ENCODE measurements at places on chromosomes 4 and X.

DNA sequence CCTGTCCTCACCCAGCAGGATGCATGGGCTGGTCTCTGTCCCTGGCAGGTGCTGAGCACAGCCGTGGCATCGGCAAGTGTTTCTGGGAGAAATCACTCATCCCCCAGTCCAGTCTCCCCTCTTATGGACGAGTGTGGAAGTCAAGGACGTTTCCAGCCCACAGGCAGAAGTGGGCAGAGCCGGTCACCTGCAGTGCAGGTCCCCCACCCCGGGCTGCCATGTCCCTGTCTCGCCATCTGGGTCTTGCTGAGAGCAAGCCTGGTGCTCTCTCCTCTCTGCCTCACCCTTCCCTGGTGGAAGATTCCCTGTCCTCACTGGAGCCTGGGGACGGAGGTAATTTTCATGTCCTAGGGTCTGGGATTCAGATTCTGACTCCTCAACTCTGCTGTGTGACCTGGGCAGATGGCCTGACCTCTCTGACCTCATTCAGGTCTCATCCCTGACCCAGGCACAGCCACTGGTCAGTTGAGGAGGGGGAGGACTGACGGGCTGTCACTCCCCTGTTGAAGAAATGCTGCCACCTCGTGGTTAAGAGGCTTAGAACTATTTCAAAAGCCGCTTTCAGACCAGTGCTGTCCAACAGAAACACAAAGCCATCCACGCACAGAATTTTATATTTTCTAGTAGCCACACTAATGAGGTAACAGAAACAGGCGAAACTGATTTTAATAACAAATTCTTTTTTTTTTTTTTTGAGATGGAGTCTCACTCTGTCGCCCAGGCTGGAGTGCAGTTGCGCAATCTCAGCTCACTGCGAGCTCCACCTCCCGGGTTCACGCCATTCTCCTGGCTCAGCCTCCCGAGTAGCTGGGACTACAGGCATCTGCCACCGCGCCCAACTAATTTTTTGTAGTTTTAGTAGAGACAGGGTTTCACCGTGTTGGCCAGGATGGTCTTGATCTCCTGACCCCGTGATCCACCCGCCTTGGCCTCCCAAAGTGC, 1.8 kb downstream of the CPZ start:
- DNase-seq: no peak

- no peak for DNase-seq
These were observed 19.5 kb upstream of the NFXL1 start for GRCh38 chr4:47933840-47934239.

GRCh38 chr4:72118017-72118416, 86.2 kb downstream of the NPFFR2 start:
- no peak for DNase-seq

- DNase-seq: no peak
These were observed 179.5 kb downstream of the SMIM20 start for GRCh38 chr4:26093551-26093950.

DNA sequence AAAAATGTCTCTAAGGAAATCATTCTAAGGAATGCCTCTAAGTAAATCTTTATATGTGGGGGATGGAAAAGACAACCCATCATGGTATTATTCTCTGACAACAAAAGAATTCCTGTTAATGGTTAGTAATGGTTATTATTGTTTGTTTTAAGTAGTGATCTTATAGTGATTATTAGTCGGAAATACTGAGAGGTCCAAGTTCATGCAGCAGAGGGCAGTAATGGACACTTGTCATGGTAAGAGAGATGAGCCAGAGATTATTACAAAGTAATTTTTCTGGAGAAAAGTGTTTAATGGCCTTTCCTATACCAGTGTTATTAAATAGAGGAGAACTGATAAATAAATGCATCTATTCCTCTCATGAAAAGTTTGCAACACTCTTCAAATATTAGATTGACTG, 8.1 kb upstream of the DKK2 start:
- no peak for DNase-seq

GRCh38 chr4:108512615-108513505, 107.5 kb upstream of the RPL34 start:
- no peak for DNase-seq

DNA sequence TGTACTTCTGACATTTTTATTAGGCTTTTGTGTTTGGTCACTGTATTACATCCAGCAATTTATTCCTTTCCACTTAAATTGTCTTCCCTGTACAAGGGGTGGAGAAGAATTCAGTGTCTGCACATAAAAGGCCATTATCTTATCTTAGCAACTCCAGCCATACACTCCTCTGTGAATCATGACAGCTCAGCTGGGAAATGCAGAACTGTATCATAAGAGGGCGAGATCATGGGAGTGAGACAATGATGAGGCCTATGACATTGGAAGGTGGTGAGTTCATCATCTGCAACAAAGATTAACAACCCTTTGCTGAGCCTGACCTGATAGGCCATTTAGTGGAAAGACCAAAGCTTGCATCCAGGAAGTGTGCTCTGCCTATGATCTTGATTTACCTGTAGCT, 33.3 kb downstream of the SLIT2 start:
- DNase-seq: no peak

DNA sequence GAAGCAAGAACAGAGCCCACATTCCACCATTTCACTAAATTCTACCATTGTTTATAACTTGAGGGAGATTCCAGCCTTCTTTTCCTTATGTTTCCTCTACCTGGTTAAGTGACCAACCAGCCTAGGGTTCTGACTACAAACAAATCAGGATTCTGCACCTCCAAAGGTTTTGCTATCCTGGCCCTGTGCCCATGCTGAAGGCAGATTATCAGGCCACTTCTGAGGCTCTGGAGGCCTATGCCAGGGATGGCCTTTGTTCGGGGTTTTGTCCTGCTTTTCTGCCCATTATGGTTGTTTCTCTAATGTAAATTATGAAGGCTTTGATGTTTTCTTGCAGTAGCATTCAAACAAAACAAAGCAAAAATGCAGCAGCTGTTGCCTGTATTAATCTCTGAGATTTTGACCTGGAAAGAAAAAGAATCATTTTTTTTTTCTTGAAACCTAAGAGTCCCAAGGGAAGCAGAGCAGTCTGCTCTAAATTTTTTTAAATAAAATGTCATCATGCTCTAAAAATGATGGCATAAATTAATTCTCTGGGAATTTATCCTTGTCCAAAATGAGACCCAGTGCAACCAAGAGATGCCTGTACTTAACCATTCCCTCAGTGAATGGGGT, 55.6 kb downstream of the RNF150 start:
- no peak for DNase-seq

GRCh38 chr4:154958621-154959358, 177.7 kb downstream of the RBM46 start:
- DNase-seq: no peak

GRCh38 chrX:19593690-19594089, 78.4 kb upstream of the MAP3K15 start:
- DNase-seq: no peak

- no peak for DNase-seq
These were observed 7.9 kb downstream of the BDH2 start for GRCh38 chr4:103091601-103092223.

DNA sequence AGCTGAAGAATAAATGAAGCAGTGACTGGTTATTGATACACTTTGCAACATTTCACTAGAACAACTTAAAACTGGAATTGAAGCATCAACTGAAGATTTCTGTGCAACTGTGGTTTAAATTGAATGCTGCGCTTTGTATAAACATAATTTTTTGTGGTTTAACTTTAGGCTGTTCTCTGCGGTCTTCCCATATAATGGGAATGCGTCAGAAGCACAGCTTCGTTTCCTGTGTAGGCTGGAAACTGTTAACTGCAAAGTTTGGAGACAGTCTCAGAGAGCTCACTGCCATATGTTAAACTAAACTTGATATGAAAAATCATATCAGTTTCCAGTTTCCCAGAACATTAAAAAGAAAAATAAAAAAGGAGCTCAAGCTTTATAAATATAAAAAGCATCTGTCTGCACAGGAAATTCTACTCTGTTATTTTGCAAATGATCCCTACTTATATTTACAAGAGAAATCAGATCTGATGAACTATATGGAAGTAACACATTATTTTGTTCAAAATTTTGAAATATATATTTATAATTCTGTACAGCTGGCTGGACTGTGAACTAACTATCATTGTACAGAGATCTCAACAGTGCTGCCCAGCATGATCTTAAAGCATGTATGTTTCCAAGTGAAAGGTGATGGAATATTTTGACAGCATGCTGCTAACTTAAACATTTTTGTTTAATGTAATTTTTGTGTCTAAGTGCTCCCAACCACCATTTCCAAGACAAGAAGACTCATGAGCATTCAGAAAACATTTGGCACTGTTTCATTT, 139.9 kb downstream of the NDST3 start:
- no peak for DNase-seq

DNA sequence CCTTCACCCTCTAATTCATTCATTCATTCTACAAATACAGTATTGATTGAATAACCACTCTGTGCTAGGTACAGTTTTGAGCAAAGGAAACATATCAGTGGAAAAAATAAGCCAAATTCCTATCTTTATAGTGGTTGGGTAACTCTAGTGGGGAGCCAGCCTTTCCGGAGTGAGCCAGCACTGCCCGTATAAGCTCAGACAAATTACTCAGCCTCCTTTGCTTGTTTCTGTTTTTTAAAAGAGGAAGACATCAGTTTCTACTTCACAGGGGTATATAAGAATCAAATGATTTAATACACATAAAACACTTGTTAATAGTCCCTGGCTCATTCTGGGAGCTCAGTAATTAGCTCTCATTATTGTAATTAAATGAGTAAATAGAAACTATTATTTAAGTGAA, 238.2 kb upstream of the MAD2L1 start:
- no peak for DNase-seq

DNA sequence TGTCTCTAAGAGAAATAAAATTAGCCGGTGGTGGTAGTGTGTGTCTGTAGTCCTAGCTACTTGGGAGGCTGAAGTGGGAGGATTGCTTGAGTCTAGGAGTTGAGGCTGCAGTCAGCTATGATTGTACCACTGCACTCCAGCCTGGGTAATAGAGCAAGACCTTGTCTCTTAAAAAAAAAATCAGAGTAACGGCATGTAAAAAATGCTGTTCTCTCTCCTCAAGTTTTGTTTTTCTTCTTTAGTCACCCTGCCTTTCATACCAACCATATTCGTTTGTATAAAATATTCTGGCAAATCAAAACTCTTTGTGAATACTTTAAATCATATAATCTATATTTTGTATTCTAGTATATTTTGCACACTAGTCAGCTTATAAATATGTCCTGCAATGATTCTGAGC, 44.8 kb upstream of the NUDT6 start:
- DNase-seq: no peak

DNA sequence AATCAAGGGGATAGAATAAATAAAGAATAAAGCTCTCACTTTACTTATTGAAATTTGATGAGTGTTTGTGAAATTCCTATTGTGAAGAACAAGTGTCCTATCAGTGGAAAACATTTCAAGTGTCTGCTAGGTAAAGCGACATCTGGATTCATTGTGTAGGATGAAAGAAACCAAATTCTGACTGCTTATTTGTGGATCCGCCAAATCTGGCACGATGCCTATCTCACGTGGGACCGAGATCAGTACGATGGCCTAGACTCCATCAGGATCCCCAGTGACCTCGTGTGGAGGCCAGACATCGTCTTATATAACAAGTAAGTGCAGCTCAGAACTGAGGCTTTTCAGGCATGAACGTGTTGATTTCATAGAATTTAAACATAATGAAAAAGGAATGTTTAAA, 1.9 kb downstream of the CHRNA9 start:
- DNase-seq: no peak

DNA sequence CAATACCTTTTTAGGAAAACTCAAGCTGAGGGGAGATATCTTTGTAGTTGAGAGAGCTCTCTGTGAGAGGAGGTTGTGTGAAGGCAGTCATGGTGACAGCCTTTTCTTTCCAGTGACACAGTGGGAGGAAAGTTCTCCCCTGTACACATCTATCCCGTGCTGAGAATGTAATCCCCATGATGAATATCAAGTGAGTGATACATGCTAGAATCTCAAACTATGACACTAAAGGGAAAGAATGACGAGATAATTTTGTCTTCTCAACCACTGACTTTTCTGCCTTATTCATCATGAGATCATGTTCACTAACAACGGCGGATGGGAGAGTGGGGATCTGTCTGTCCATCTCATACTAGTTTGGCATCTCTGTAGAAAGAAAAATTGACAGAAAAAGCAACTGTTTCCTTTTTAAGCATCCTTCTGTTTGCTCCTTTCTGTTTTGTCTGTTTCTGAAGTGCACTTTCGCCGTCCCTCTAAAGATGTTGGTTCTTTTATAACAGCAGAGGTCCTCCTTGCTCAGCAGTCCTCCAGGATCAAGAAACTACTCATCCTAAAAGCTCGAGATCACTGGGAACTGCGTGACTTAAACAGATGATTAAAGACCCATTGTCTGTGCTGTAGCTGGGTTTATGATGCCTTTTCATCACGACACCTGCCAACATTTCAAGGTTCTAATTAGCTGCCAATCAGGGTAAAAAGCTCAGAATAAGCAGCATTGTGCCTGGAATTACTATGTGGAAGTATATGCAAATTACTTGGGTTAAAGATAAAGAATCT, 137.6 kb downstream of the DCK start:
- DNase-seq: no peak

DNA sequence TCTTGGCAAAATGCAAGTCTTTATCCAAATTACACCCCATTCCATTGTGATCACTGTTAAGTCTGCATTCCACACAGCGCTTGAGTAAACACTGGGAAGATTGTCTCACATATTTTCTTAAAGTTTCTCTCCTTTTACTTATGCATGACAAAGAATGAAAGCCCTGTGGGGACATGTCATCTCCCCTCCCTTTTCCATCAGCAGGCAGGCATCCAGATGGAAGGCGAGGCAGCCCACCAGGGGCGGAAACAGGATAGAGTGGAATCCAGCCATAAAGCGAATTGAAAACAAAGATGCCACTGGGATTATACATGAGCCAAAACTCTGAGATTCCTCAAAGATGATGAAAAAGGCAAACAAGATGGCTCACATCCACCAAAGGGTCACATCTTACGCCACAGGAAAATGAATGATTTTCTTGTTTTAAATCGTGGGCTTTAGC, 78.2 kb downstream of the AFAP1 start:
- no peak for DNase-seq

DNA sequence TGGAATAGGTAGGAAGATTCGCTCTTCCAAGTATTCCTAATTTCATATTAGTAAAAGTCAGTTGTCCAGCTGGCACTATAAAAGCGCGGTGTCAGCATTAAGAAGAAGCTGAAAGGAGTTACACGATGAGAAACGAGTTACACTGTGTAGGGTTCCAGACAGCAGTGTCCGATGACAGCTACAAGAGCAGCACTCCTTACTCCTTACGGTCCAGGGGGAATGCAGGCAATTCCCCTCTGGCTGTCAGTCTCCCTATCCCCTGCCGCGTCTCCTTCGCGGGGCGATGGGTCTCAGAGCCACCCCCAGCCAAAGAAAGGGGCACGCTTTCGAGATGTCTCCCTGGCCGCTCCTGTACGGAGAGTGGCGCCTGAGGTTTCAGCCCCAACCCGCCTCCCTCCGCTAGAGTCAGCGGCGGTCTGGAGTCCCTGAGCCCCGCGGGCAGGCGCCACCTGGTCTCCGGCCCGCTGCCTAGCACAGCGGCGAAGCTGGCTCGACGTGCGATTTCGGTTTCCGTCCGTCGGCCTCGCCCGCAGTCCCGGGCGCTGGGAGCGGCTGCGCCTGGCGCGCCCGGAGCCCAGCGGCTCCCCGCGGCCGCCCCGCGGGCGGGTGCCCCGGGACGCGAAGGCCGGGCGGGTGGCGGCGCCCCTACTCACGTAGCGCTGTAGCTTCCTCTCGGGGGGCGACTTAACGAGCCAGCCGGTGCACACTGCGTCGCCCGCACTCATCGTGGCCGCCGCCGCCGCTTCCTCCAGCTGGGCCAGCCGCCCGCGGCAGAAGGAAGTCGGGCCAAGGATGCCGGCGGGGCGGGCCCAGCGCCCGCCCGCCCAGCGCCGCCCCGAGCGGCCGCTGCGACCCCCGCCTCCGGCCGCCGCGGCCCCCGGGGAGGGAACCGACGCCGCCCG, at the start of gene GAB3:
Gene GAB3 (minus strand): TSS at position 777 of the 902 bp plus-strand sequence. CDS start 52 bp downstream, at position 725.
- no peak for DNase-seq
